Peyer's patch (tissue), 4 donors: ENCODE measurements at places on chromosomes 6 and 20. TPM values are rescaled to one million over a fixed set of nuclear protein-coding genes. Genes with fewer than 3 reads are reported as not detected.

Gene SMOC2
- total RNA-seq, result 13.0 TPM

DNA sequence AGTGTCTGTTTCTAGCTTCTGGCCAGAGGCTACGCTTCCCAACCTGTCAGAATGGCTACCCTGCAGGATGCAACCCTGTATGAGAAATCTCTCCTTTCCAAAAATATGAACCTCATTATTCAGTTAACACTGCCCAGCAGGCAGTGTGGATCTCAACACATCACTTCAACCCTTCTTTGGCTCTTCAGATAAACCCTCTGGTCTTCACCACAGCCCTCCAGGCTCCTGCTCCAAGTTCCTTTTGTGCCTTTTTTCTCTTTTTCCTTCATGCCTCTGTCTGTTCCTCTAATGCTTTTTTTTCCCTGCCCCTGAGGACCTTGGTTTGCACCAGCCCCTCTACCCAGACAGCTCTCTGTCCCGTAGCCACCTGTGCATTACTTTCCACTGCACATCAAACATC is 207.4 kb downstream of the MYLK4 start:
- H3K4me3 ChIP-seq, result no peak overlapping the region
- no peaks in the 10 kb centered on the region for H3K4me1 ChIP-seq
- no peak overlapping the region for H3K27ac ChIP-seq
- DNase-seq, result no peak
- H3K36me3 ChIP-seq, result no peaks in the 10 kb centered on the region
- H3K27me3 ChIP-seq, result no peaks in the 10 kb centered on the region

Gene SULF2
- total RNA-seq, result 168 TPM

GRCh38 chr20:34768096-34768495 is 57.4 kb downstream of the NCOA6 start:
- H3K27ac ChIP-seq, result no peak overlapping the region
- no peak for DNase-seq
- no peaks in the 10 kb centered on the region for H3K27me3 ChIP-seq

- H3K4me3 ChIP-seq, result no peak overlapping the region
- no peaks in the 10 kb centered on the region for H3K27me3 ChIP-seq
- no peak overlapping the region for H3K27ac ChIP-seq
- H3K36me3 ChIP-seq, result peaks cover 5% of the 10 kb centered on the region
- no peak for DNase-seq
- no peaks in the 10 kb centered on the region for H3K4me1 ChIP-seq
Observed at GRCh38 chr20:24953209-24953575, 4.1 kb downstream of the CST7 start.

DNA sequence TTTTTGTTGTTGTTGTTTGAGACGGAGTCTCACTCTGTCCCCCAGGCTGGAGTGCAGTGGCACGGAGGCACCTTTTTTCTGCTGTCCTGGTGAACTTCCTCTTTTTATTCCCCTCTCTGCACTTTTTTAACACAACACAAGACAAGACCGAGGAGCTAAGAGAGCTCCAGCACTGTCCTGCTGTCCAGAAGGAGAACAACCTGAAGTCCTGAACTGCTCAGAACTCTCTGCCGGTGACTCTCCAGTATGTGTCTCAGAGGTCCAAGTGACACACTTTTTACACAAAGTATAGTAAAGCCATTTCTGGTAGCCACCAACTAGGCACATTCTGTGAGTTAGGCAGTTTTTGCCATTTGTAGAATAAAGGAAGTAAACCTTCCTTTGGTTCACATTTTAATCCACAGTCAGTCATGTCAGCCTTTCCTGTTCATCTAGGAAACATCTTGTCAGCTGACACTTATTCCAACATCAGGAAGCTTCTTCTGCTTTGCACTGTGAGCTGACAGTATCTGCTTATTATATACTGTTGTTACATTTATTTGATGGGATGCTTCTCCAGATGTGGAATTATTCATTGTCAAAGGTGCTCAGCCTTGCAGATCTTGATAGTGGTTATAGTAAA is 28.1 kb upstream of the TXNDC5 start:
- H3K27me3 ChIP-seq, result no peaks in the 10 kb centered on the region
- H3K27ac ChIP-seq, result no peak overlapping the region
- no peak overlapping the region for H3K4me3 ChIP-seq

- H3K27ac ChIP-seq, result no peak overlapping the region
- DNase-seq, result no peak
- H3K36me3 ChIP-seq, result no peaks in the 10 kb centered on the region
- no peak overlapping the region for H3K4me3 ChIP-seq
- no peaks in the 10 kb centered on the region for H3K27me3 ChIP-seq
Observed at GRCh38 chr6:34795836-34796425, 4.0 kb downstream of the BLTP3A start.

DNA sequence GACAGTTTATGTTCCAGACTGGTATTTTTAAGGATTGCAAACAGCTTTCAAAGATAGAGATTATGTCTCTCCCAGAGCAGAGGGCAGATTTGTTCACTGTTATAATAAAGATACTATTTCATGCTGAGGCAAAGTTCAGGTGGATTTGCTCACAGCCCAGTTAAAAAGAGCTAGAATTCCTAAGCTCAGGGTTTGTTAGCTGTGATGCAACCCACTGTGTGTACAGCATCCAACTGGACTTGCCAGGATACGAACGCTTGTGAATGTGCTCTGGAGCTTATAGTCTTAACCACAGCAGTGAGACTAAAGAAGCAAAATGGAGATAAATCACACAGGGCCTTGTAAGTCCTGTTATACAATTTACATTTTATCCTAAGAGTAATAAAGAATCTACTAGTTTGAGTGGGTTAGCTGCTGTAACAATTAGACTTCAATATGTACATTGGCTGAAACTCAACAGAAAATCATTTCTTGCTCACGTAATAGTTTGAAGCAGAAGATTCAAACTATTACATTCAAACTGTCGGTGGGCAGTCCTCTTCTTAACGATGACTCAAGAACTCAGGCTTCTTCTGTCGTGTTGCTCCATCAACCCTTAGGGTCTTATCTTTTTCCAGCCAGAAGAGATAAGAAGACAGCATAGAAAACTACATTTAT is 204.0 kb upstream of the PLN start:
- no peak overlapping the region for H3K4me3 ChIP-seq
- H3K36me3 ChIP-seq, result no peaks in the 10 kb centered on the region
- H3K4me1 ChIP-seq, result no peaks in the 10 kb centered on the region
- no peak overlapping the region for H3K27ac ChIP-seq

Gene TINAG
- total RNA-seq, result 2.5 TPM

Gene SLC2A4RG
- 42.2 TPM for total RNA-seq

Gene SCGN
- total RNA-seq, result 11.5 TPM
